ENCODE measurements at places on chromosomes 7 and 10.

DNA sequence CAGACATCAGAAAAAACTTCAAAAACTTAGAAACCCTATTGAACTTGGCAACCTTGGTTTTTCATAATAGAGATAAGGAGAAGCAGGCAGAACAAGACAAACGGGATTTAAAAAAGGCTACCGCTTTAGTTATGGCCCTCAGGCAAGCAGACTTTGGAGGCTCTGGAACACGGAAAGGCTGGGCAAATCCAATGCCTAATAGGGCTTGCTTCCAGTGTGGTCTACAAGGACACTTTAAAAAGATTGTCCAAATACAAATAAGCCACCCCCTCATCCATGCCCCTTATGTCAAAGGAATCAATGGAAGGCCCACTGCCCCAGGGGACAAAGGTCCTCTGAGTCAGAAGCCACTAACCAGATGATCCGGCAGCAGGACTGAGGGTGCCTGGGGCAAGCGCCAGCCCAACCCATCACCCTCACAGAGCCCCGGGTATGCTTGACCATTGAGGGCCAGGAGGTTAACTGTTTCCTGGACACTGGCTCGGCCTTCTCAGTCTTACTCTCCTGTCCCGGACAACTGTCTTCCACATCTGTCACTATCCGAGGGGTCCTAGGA, 115.3 kb downstream of the NRCAM start:
- no peak for DNase-seq

DNA sequence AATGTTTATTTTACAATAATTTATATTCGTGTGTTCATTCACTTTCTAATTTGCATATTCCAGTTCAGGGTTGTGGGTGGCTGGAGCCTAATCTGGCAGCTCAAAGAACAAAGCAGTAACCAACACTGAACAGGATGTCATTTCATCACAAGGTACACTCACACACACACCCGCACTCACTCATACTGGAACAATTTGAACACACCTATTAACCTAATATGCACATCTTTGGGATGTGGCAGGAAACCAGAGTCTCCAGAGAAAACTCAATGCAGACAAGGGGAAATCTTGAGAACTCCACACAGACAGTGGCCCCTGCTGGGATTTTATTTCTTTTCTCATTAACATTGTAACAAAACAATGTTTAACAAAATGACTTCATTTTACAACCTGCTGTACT, 97.4 kb downstream of the TWIST1 start:
- DNase-seq = no peak

- DNase-seq = no peak
These were observed 21.8 kb downstream of the CDK1 start for GRCh38 chr10:60799971-60800650.

GRCh38 chr10:124064676-124065075, 28.7 kb downstream of the CHST15 start:
- peak; percentile 35 for DNase-seq

- DNase-seq = no peak
These were observed 123.9 kb downstream of the PRKAG2 start for GRCh38 chr7:151752816-151753595.

DNA sequence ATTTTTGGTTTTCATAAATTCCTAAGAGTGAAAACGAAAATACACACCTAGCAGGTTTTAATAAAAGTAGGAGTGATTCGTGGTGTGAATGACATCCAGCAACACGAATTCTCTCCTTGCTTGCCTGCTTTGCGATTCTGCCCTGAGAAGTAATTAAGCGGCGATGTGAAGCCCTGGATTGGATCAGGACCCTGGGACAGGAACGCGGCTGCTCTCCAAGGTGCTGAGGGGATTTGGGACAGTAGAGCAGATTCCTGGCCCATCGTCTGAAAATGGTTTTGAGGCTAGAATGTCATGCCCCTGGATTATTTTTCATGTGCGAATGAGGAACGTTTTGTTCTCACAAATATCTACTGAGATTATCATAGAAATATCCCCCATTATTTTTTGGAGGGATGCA, 7.8 kb downstream of the NPS start:
- no peak for DNase-seq

DNA sequence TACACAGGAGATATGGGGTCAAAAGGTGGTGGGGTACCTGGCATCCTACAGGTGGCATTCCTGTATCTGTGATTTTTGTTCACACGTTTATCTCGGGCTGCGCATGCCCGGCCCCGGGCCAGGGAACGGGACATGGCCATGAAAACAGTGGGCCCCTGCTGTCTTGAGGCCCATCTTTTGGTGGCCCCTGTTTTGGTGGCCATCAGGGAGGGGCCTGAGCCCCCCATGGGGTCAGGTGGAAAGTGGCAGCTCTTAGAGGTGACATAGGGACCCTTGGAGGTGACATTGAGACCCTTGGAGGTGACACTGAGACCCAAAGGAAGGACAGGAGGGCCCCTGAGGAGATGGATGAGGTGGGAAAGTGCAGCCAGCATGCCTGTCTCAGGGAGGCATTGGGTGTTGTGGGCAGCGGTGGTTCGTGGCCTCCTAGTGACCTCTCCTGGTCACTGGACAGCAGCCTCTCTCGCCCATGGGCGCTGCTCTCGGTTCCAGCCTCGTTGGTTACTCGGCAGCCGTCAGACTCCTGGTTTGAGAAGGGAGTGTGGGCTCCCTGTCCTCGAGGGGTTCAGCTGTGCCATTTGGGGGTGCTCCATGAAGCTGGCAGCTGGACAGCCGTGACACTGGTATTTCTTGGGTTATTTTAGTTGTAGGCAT, 39.9 kb downstream of the INPP5A start:
- no peak for DNase-seq

DNA sequence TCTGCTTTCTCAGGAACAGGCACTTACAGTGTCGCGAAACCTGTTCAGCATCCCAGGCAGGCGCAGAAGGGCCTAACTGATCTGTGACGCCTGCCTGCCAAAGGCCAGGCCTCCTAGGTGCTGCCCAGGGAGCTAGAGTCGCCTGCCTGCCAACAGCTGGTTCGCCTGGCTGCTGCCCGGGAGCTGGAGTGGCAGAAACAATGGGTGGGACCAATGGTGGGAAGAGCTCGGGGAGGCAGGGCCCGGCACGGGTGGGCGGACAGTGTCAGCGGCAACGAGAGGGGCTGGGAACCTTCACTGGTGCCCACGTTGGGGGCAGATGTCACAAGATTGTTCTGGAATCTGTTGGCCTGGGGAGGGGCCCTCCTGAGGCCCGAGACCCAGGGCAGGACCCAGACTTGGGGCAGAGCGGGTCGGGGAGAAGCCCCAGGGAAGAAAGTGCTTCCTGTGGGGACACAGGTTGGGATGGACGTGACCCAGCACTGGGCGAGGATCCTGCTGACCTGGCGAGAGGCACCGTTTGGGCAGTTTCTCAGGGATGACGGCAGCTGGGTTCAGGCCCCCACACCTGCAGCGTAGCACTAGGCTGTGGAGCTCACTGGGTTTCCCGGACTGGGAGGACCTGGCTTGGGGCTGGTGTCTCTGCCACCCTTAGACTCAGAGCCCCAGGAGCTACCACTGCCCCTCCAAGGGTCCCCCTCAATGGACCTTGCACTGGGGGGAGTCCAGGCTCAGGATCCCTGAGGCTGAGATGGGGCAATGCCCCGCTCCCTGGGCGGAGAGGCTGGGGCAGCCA, 181.8 kb downstream of the ELFN1 start:
- DNase-seq = no peak

DNA sequence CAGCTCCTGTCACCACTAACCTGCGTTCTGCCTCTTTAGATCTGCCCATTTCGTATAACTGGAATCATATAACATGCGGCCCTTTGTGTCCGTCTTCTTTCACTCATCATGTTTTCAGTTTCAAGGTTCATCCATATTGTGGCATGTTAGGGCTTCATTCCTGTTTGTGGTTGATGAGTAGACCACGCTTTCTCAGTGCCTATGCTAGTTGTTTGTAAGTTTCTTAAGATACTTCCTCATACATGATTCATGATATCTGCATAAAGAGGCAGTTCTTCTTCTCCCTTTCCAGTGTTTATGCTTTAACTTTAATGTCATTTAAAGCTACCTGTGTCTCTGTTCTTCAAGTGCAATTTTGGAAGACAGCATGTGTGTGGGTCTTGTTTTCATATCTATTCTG, 79.5 kb upstream of the FAM20C start:
- DNase-seq = peak; percentile 7

DNA sequence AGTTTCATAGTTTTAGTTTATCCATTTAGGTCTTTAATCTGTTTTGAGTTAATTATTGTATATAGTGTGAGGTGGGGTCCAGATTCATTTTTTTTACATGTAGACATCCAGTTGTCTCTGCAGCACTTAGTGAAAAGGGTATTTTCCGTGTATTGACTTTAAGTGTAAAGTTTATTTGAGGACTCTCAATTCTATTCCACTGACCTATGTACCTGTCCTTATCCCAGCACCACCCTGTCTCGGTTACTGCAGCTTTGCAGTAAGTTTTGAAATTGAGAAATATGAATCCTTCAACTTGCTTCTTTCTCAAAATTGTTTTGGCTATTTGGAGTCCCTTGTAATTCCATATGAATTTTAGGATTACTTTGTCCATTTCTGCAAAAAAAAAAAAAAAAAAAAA, 29.8 kb downstream of the FHIP2A start:
- DNase-seq = no peak

DNA sequence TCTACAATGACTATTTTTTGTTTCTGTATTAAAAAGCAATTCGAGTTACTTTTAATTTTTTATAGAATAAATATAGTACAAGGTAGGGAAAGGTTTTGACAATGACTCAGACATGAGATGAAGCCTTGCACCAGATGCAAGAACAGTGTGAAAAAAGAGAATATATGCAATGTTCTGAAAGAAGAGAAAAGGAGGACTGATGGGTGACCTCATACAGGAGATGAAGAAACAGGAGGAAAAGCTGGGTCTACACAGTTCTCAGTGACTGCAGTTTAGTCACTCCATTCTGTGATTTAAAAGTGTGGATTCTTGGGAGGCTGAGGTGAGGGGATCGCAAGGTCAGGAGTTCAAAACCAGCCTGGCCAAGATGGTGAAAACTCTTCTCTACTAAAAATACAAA, 38.3 kb upstream of the YAE1 start:
- no peak for DNase-seq

DNA sequence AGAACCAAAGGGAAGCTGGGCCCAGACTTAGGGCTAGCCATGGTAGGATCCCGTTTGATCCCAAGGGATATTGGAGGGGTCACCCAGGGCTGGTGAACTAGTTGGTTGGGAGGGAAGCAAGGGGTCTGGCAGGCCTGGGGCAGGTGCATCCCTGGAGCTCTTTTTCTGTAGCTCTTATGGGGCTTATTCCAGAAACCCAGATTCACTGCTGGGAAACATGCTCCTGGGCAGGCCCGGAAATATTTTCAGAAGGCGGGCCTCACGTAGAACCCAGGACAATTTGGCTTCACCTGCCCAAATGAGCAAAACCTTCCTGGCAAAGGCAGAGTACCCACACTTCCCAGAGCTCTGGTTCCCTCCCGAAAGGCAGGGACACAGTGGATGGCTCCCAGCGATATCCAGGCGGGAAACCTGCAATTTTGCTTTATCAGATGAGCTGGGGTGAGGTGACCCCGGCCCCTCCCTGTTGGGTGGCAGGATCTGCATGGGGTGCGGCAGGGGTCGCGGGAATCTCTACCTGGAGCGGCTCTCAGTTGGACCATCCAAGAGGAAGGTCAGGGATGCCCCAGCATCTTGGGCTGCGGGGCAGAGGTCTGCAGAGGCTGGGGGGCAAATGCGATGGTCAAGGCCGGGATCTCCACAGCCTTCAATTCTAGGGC, 533.9 kb downstream of the TCERG1L start:
- no peak for DNase-seq
